Stimulated activated CD4-positive, alpha-beta T cell treated with anti-CD3 and anti-CD28 coated beads, Interleukin-4, amount 100 ng/mL, for 1 hour (primary cell): ENCODE measurements at places on chromosomes 11 and 22.

DNA sequence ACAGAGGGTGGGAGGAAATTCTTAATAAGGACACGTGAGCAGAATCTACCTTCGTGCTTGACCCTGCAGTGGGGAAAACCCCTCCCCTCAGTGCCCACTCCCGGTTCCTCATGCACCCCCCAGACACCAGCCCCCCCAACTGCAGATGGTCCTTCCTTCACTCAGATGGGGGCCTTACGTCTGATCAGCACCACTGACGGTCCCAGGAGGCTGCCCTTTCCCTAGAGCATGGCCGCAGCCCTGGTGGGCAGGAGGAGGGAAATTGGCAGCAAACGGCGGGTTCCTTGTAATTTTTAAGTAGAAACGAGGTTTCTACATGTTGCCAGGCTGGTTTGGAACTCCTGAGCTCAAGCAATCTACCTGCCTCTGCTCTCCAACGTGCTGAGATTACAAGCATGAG, 477.7 kb downstream of the TBC1D22A start:
- no peak for DNase-seq

DNA sequence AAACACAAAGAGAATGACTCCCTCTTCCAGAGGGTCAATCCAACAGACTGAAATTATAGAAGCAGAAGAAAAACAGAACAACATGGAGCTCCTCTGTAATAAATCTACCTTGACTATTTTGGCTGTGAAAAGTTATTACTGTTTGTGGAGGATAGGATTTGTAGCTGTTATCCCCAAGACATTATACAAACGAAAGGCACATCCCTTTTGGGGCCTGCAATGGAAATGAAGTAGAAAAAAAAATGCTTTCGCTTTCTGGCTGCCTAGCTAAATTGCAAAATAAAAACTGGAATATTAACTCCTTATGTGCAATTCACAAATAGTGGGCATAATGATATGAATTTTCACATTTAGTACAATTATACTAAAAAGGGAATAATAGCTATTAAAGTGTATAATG, 123.8 kb upstream of the CCDC179 start:
- no peak for DNase-seq

- no peak for DNase-seq
These were observed 31.2 kb upstream of the SMIM35 start for GRCh38 chr11:118117790-118118601.

- no peak for DNase-seq
These were observed 29.1 kb downstream of the TSPAN18 start for GRCh38 chr11:44755556-44756523.
